ENCODE measurements at places on chromosomes 2 and 18.

DNA sequence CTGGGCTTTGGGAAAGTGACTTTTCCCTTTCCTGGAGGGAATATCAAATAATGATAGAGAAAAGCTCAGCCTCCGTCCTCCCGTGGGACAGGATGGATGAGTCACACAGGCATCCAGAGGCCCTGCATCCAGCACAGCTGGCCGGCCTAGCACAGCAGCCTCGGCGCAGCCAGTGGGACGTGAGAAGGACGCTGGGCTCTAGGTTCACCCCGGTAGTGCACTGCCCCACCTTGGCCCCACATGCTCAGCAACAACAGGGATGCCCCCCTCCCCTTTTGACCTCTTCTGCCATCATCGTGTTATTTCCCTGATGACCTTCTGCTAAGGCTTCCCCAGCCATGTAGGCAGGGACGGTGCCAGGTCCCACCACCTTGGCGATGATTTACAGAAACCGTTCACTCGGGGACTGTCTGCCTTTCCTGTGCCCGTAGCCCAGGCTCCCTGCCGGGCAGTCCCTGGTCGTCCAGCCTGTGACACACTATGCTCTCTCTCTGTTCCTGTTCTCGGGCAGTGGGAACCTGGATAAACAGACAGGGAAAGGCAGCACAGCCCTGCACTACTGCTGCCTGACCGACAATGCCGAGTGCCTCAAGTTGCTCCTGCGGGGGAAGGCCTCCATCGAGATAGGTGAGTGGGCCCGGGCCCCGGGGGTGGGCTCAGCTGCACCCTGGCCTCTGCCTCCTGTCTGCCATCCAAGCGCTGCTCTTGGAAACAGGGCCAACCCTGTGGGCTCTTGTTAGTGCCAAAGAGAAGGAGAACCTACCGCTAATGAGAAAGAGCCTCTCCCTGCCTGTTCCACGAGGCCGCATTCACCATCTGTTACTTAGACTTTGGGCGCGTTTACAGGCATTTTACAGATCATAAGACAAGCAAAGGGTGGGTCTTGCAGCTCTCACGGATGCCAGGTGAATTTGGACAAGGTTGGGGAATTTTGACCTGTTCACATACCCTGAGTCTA lies 44.6 kb downstream of the ITGB1BP1 start:
- peak; percentile 86 for DNase-seq

- no peak for DNase-seq
Measured at GRCh38 chr2:200699310-200699709, 112.4 kb upstream of the BZW1 start.

DNA sequence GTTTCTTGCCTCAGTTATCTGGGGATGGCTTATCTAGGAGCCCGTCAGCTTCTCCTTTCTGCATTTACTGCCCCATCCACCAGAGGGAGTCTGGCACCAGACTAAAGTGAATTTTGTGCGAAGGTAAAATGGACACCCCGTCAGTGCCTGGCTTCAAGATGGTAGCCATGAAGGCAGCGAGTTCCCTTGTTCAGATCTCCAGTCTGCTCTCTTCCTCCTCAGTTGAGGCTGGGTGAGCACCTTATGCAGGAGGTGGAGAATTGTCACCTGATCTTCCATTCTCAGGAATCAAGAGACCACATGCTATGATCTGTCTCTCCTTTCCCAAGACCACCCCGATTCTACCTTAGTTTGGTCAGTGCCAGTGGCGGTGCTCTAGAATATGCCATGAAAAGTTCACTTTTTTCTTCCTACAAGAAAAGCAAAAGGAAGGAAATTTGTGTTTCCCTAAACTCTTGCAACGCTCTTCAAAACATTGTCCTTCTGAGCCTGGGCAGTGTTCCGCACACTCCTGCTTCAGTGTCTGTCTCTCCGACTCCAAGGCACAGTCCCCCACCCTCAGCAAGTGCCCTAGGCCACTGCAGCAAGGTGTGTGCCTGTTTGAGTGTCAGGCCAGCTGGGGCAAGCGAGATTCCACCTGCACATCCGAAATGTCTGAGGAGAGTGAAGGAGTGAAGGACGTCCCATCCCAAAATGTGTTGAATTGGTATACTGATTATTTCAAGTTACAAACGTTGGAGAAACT lies 168.6 kb downstream of the SS18 start:
- DNase-seq: peak; percentile 58

DNA sequence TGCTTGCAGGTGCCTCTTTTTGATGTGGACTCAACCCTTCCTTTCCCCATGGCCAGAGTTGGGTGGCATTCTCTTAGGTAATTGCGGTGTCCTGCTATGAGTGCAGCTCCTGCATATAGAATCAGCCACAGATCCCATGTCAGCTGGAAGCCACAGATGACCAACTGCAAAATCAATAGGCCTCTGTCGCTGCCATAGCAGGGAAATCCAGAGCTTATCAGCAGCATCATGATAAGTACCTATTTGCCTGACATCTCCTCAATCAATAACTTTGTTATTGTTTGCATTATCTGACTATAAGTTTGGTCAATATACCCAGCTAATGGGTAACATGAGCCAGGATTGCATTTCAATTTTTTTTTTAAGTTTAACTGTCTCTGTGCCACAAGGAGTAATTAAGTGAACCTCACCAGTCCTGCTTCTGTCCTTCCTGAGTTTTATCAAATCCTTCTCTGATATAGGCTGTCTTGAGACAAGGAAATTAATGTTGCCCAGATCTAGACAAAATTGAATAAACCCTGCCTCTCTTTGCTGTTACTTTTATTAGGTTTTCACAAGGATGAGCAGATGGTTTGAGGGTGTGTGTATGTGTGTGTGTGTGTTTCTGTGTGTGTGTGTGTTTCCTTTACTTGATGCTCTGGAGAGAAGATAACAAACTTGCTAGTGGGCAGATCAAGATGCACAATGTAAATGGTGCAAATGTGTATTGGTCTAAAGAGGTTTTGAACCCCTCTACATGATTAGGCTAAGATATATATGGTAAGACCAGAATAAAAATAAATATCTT lies 59.6 kb upstream of the CREB1 start:
- no peak for DNase-seq

DNA sequence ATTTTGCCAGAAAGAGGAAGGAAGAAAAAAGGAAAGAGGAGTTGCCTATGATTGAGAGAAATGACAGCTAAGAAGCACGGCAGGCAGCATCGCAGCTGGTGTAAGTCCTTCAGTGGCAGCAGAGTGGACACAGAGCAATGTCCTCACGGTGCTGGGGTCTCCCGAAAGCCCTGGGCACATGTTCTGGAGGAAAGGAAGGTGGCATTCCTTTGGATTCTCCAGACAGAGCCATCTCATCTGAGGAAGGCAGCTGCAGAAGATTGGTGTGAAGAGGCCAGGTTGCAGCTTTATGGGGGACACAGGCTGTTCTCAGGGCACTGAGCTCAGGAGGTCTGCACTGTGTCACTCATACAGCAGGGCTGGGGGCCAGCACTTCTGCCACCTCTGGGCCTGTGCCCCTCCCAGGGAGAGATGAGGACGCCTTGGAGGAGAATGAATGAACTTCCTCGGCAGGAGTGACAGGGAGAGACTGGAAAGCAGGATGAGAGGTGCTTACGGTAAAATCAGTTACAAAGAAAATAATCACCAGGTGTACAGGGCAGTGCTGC lies 252.0 kb upstream of the MYT1L start:
- no peak for DNase-seq

DNA sequence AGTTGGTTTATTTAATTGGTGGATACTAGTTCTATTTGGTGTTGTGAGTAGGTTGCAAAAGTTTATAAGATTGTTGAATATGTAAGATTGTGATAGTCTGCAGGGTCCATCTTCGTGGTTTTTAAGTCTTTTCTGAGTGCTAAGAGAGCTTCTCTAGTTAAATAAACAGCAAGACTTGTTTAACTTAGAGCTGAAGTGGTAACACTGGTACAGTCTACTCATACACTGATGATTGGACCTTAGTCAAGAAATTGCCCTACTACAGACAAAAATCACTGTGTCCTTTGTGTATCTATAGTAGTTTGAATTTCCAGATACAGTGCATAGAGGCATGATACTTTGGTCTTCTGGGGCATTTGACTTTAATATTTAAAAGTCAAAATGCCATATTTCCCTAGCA lies 94.6 kb downstream of the PHLPP1 start:
- no peak for DNase-seq

- no peak for DNase-seq
Measured at GRCh38 chr18:10403708-10404107, 50.7 kb upstream of the APCDD1 start.

DNA sequence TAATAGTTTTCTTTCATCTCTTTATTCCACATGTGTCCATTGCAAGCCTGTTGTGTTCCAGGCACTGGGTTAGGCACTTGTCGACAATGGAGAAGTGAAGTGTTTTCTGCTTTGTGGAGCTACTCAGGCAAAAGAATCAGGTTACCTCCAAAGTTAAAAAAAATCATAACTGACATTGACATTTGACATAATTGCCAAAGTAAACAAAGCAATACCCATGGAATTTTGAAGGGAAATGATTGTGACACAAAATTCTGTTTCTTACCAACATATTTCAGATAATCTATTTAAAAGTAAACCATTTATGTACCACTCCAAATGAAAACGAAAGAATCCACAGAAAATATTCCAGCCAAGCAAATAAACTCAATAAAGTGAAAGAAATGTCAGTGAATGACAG lies 6.4 kb upstream of the TGFA start:
- DNase-seq: no peak
